ENCODE measurements at places on chromosomes 7 and 10. TPM values are rescaled to one million over a fixed set of nuclear protein-coding genes. Genes with fewer than 3 reads are reported as not detected.

The DGKB gene
- polyA plus RNA-seq, result 7.2 TPM

The NXPH1 gene
- polyA plus RNA-seq, result 5.5 TPM

The OR13A1 gene
- not detected for polyA plus RNA-seq

The HK1 gene
- 116 TPM for polyA plus RNA-seq

The NRCAM gene
- polyA plus RNA-seq, result 106 TPM

The CAMK1D gene
- polyA plus RNA-seq, result 169 TPM

The TRIL gene
- 18.6 TPM for polyA plus RNA-seq

The CHAT gene
- polyA plus RNA-seq, result not detected

The KNDC1 gene
- 12.0 TPM for polyA plus RNA-seq

The KIF20B gene
- 0.71 TPM for polyA plus RNA-seq

The CDHR1 gene
- polyA plus RNA-seq, result 6.4 TPM

The BICC1 gene
- polyA plus RNA-seq, result 0.49 TPM

The WNT16 gene
- 0.25 TPM for polyA plus RNA-seq

The CYP17A1 gene
- 0.24 TPM for polyA plus RNA-seq

The PLAC9 gene
- polyA plus RNA-seq, result 6.4 TPM

The FAM13C gene
- 12.7 TPM for polyA plus RNA-seq

The TNKS2 gene
- polyA plus RNA-seq, result 18.3 TPM

The CTNNA3 gene
- polyA plus RNA-seq, result 3.8 TPM

The PMS2 gene
- 11.7 TPM for polyA plus RNA-seq

The OR2A1 gene
- not detected for polyA plus RNA-seq

The UBE2H gene
- 56.5 TPM for polyA plus RNA-seq

The GTF2IRD1 gene
- 33.6 TPM for polyA plus RNA-seq

The ZNF277 gene
- 10.3 TPM for polyA plus RNA-seq

The EPO gene
- polyA plus RNA-seq, result not detected

The BAMBI gene
- polyA plus RNA-seq, result 71.5 TPM

The ZNF804B gene
- not detected for polyA plus RNA-seq

The CALCR gene
- polyA plus RNA-seq, result not detected

The MEIG1 gene
- 0.88 TPM for polyA plus RNA-seq

The ERLIN1 gene
- 12.0 TPM for polyA plus RNA-seq

The PLCE1 gene
- polyA plus RNA-seq, result 2.7 TPM

The CLRN3 gene
- not detected for polyA plus RNA-seq

Measured in brain (organoid and tissue), 16 donors.